GM12892 (cell line): ENCODE measurements at places on chromosomes 13 and 19.

- no peak for DNase-seq
Measured at GRCh38 chr19:2239173-2239572, 2.5 kb downstream of the SF3A2 start.

GRCh38 chr19:45920458-45920857 is 5.9 kb upstream of the NANOS2 start:
- no peak for DNase-seq

- DNase-seq = no peak
Measured at GRCh38 chr19:49336482-49337266, 1.5 kb downstream of the CD37 start.

DNA sequence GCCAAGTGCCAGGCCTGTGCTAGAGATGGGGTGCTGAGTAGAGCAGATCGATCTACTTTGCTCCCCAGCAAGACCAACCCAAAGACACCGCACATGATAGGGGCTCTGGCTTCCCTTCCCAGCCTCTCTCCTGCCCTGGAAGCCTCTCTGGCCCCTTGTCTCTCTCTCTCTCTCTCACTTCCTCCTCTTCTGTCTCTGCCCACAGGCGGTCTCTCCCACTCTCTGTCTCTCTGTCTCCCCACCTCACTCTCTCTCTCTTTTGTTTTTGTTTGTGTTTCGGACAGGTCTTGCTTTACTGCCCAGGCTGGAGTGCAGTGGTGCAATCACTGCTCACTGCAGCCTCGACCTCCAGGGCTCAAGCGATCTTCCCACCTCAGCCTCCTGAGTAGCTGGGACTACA is 1.3 kb downstream of the SELENOV start:
- DNase-seq = no peak

DNA sequence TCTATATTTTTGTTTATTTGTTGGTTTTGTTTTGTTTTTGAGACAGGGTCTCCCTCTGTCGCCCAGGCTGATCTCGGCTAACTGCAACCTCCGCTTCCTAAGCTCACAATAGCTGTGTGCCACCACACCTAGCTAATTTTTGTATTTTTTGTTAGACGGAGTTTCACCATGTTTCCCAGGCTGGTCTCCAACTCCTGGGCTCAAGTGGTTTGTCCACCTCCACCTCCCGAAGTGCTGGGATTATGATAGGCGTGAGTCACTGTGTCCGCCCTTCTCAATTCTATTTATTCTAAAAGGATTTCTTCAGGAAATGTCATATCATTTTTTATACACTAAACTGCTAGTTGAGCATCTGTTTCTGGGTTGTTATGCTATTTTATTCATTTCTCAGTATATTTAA is 1206.0 kb downstream of the OLFM4 start:
- DNase-seq = no peak

DNA sequence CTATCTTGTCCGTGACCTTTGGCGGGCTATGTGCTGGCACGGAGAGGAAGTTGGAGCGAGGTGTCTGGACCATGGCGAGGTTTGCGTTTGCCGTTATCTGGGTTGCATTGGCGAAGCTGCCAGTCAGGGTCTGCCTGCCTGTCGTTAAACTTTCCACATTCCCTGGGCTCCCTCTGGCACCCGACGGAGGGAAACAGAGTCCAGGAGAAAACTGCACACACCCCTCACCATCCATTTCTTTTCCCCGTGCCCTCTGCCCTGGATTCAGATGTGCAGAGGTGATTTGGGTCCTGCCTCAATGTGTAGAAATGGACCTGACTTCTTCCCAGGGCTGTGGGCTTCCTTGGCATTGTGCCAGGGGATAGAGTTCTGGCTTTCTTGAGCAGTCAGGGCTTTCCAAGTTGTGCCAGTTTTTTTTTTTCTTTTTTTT is 142.4 kb downstream of the URI1 start:
- DNase-seq = no peak

DNA sequence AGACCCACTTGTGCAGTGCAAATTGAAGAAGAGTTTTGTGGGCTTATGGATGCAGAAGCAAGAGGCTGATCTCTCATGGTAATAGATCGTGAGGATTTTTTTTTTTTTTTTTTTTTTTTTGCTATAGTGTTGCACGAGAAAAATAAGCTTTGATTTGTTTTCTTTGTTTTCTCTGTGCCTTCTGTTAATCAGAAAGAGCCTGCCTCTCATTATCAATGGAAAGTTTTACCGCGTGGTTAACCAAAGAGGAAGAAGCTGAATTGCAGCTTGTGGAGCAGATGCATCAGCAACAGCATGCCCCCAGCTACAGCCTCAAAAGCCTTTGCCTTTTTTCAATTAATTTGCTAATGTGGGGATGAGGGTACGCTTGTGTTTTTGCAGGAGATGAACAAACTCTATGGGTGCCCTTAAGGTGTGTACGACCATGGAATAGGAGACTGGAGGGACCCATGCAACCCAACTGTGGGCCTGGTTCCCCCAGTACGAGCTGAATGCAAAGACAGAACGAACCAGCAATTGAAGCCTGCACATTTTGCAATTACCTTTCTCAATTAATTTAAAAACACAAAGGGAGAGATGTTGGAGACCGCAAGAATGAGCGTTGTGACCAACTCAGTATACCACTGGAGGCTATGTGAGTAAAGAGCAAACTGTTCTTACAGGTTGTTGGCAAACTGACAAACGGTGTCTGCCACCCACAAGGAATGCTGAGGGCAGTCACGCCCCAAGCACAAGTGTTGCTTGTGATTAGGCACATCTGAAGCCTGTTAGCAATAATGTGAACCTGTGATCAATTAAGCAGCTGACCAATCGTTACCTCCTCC is 58.6 kb upstream of the SPRY2 start:
- no peak for DNase-seq
